ENCODE measurements at places on chromosomes 11 and 22. TPM values are rescaled to one million over a fixed set of nuclear protein-coding genes. Genes with fewer than 3 reads are reported as not detected.
A peak's percentile ranks its signal among the peaks of the same experiment; 100 is the strongest.

DNA sequence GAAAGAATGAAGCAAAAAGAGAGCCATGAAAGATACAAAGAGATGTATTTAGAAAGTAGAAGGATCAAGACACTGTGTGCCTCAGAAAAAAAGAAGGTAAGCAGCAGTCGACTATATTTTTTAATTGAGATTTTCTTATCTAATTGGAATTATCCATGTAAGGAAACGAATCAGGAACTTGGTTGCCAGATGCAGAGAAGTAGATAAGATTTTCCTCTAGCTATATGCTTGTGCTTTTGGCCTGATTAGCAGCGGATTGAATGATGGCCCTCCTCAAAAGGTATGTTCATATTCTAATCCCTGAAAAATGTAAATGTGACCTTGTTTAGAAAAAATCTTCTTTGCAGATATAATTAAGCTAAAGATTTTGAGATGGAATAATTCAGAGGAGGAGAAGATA, 43.9 kb upstream of the CARD18 start:
- DNase-seq: no peak

DNA sequence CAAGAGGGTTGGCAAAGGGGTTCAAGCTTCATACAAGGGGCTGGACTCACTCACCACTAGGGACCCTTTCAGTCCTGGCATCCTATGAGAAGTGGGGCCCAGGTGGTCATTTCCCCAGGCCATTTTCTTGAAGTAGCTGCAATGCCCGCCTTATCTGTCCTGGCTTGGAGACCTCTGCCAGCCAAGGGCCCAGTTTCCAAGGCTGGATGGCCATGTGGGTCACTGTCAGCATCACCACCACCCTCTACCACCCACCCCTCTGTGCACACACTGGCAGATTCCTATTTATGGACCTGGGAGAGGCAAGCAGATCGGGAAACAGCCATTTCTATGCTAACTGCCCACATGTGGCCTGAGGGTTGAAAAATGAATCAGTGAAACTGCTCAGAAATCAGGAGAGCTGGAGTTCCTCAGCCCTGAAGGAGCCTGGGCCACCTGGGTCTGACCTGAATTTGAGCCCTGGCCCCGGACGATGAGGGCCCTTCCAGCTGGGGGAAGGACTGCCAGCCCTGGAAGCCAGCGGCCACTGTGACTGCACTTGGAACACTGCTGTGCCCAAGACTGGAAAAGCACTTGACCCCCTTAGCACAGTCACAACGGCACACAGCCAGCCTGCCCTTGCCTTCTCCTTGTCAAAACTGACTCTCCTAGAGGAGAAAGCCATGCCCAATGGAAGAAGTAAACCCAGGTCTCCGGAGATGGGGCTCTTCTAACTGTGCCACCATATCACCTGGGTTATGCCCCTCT, 442.2 kb downstream of the BUD13 start:
- DNase-seq: no peak

GRCh38 chr11:12769834-12770345, 95.7 kb downstream of the TEAD1 start:
- DNase-seq: peak; percentile 91

GRCh38 chr11:72466410-72466809, 32.1 kb upstream of the CLPB start:
- no peak for DNase-seq

The ELFN2 gene
- total RNA-seq: 1.1 TPM

Measured in A172 (cell line).